ENCODE measurements at places on chromosomes 1 and 21.
A peak's percentile ranks its signal among the peaks of the same experiment; 100 is the strongest.

- DNase-seq = no peak
Observed at GRCh38 chr1:4027008-4027407, 126.9 kb upstream of the C1orf174 start.

DNA sequence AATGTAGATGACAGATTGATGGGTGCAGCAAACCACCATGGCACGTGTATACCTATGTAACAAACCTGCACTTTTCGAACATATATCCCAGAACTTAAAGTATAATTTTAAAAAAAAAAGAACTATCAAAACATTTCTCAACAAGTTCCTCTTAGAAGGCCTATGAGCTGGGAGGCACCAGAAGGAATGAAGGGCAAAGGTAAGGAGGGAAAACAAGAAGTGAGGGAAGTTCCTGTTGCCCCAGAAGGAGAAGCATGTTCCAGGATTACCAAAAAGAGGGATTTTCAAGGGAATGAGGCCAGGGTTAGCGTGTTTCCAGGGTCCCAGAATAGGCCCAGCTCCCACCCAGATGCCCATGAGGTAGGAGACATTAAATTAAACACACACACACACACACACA is 361.0 kb downstream of the SETD4 start:
- no peak for DNase-seq

GRCh38 chr1:68384872-68385411 is 64.8 kb downstream of the RPE65 start:
- DNase-seq = peak; percentile 47

DNA sequence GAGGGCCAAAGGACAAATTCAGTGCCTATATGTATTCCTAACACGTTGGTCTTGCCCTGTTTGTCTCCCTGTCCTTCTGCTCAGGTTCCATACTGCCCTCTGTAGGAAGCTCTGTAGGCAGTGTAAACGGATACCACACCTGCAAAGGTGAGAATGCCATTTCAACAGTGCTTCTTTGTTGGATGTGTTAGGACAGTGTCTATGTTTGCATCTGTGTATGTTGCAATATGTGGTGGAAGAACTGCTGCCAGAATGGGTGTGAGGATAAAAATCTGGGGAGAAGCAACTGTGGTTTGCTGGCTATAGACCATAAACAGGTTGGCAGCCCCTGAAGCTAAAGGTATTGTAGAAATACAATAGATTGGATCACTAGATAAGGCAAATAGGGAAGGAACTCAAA is 113.1 kb upstream of the BMP8A start:
- no peak for DNase-seq

GRCh38 chr1:211783266-211783665 is 47.3 kb downstream of the LPGAT1 start:
- DNase-seq = no peak

- DNase-seq = no peak
Observed at GRCh38 chr1:12230549-12231275, 882 bp downstream of the VPS13D start.

GRCh38 chr1:6224718-6225117 is 11.0 kb downstream of the ICMT start:
- no peak for DNase-seq

- DNase-seq = no peak
Observed at GRCh38 chr1:91884459-91885212, 1.3 kb downstream of the TGFBR3 start.

- DNase-seq = peak; percentile 30
Observed at GRCh38 chr1:91783423-91784170, 102.4 kb downstream of the TGFBR3 start.

DNA sequence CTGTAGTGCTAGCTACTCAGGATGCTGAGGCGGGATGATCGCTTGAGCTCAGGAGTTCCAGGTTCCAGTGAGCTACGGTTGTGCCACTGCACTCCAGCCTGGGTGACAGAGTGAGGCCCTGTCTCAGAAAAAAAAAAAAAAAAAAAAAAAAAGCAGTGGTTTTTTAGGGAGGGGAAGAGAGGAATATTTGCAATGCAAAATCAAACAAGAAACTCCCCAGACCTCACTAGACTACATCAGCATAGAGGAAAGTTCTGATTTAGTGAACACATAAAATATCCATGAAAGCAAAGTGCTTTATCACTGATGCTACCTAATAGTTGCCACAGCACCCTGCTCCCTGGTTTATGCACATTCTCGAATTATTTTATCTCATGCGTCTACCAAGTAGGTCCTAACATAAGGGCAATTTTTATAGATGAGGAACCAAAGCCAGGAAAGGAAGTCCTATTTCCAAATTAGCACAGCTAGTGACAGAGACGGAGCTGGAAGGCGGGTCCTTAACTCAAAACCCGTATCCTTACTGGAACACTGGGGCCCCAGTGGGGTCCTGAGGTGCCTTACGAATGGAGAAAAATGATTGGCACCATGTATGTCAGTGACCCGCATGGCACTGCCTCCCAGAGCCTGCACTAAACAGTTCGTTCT is 50.7 kb upstream of the GPR157 start:
- DNase-seq = no peak

DNA sequence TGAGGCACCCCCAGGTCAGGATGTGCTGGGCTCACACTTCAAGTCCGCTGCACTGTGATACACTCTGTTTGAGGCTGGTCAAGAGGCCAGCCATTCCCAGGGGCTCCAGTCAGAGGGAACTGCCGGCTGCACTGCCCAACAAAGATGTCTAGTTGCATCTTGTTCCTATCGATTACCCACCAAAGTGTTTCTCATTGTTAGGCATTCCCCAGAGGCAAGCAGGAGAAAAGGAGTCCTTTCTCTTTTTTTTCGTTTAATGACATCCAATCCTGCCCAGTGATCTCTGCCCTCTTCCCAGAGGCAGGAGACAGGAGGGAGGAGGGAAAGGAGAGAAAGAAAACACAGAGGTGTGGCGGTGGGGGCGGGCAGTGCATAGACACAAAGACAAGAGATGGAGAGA is 150.4 kb downstream of the OMA1 start:
- no peak for DNase-seq

GRCh38 chr1:5982868-5983267 is 9.4 kb downstream of the NPHP4 start:
- DNase-seq = no peak

DNA sequence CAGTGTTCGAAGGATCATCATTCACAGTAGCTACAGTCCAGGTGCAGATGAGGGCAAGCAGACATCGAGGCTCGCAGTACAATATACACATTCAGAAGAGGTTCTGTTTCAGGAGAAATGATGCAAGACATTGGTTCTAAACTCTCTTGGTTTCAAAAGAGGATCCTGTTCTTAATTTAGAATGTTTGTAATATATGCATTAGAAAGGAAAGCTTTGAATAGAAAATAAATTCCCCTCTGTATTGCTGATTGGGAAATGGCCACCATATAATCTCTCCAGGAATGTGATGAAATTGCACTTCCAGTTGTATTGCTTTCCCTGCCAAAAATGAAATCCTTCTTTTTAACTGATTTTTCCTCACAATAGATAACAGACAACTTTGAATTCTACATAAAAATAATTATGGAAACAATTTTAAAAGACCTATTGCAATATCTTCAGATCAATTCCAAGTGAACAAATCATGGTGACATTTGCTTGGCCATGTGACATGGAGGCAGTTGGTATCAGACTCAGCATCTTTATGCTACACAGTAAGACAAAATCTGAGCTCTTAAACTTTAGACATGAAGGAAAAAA is 27.6 kb upstream of the SIPA1L2 start:
- no peak for DNase-seq

DNA sequence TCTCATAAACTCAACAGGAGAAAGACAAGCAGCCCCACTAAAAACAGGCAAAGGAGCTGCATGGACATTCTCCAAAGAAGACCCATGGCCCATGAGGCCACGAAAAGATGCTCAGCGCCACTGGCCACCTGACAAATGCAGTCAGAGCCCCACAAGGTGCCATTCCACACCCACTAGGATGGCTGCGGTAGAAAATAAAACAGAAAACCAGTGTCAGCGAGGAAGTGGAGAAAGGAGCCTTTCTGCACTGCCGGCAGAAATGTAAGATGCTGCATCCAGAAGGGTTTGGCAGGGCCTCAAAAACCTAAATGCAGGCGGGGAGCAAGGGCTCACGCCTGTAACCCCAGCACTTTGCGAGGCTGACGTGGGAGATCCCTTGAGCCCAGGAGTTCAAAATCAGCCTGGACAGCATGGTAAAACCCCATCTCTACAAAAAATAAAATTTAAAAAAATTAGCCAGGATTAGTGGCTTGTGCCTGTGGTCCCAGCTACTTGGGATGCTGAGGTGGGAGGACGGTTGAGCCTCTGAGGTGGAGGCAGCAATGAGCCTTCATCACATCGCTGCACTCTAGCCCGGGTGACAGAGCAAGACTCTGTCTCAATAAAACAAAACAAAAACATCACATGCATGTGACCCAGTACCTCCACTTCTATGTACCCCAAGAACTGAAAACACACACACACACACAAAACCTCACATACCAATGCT is 4.2 kb downstream of the WNT9A start:
- no peak for DNase-seq

GRCh38 chr1:179800481-179800880 is 57.4 kb downstream of the FAM163A start:
- no peak for DNase-seq

DNA sequence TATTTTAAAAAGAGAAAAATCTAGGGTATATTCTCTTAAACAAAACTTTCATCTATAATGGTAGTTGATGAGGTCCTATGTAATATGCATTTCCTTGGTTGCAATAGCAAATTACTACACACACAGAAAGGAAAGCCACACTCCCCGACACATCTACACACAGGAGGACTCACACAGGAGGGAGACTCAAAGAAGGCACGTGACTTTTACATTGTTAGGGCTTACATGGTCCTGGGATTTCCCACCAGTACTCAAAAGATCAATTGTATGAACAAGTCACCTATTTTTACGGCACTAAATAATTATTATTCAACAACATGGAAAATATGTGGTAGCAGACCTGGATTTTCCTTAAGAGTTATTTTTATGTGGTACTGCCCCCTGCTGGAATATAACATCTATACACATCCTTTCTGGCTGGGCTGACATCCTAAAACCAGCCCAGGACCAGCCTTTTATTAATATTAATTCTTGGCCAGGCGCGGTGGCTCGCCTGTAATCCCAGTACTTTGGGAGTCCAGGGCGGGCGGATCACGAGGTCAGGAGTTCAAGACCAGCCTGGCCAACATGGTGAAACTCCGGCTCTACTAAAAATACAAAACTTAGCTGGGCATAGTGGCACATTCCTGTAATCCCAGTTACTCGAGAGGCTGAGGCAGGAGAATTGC is 33.9 kb upstream of the LGALS8 start:
- peak; percentile 35 for DNase-seq

DNA sequence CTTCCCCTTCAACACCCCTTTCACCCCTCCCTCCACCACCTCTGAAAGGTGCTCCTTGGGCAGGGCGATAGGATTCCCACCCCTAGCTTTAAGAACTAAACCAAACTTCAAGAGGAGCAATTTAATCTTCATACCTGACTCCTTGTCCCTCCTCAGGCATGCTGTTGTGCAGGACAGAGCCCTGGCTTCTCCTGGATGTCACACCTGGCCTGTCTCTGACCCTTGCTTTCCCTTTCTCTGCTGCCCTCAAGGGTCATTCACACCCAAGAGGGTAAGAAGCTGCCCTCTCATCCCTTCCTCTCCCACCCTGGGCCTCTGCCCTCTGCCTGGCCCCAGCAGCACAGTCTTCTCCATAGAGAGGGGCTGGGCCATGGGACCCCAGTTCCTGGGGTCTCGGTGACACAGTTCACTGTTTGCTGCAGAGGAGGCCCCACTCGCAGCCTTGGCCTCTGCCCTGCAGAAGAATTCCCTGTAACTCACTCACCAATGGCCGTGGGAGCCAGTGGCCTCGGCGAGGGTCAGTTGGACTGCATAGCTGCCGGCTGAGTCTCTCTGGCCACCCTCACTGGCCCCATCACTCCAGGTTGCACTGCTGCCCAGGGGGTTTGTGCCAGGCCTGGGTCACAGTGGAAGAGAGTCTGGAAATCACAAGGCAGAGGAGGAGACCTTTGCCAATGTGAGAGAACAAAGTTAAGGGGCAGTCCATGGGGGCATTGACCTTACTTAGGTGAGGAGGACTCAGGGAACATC is 28.4 kb upstream of the LHX4 start:
- DNase-seq = no peak

GRCh38 chr1:229884765-229885164 is 182.3 kb upstream of the GALNT2 start:
- no peak for DNase-seq

DNA sequence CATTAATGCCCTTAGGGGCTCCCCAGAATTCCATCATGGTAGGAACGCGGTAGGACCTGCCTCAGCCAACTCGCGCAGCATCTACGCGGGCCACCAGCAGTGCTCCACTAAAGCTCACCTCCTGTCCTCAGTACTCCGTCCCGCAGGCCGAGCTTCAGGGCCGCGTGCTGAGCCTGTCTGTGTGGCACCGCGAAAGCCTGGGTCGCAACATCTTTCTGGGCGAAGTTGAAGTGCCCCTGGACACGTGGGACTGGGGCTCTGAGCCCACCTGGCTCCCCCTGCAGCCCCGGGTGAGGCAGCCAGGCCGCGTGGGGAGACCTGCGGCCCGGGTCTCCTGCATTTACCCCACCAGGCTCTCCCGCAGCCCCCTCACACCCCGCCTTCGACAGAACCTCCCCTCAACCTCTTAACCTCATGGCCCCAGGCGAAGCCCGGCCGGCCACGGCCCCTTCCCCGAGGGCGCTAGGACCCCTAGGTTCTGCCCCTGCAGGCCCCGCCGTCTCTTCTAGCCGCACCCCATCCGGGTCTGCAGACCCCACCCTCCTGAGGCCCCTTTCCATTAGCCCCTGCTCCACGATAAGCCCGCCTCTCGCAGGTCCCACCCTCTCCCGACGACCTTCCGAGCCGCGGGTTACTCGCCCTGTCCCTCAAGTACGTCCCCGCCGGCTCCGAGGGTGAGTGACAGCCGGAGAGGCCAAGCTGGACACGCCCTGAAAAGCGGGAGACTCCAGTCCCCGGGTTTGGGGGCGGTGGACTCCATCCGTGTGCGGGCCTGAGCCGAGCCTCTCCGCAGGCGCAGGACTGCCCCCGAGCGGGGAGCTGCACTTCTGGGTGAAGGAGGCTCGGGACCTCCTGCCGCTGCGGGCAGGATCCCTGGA is 9.1 kb downstream of the SYTL1 start:
- no peak for DNase-seq

GRCh38 chr21:44301961-44302406 is 2.1 kb downstream of the PFKL start:
- no peak for DNase-seq

GRCh38 chr1:33152685-33153432 is 29.0 kb downstream of the TRIM62 start:
- DNase-seq = no peak

DNA sequence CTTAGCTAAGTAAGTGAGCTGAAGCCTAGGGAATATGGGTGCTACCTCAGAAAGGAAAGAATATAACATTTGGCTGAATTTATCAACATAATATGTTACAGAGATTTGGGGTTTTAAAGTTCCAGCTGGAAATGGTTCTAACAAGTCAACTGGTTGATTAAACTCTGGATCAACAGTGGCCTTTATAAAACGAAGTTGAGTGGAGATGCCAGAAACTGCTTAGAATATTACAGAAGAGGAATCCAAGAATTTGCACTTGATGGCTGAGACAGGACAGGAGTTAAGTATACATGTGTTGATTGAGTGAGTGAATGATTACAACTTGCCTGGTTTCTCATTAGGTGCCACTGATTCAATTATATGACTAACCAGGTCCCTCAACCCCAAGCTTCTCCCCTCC is 7.4 kb upstream of the ZBTB17 start:
- DNase-seq = no peak
